ENCODE measurements at places on chromosomes 13 and 19.
A peak's percentile ranks its signal among the peaks of the same experiment; 100 is the strongest.

DNA sequence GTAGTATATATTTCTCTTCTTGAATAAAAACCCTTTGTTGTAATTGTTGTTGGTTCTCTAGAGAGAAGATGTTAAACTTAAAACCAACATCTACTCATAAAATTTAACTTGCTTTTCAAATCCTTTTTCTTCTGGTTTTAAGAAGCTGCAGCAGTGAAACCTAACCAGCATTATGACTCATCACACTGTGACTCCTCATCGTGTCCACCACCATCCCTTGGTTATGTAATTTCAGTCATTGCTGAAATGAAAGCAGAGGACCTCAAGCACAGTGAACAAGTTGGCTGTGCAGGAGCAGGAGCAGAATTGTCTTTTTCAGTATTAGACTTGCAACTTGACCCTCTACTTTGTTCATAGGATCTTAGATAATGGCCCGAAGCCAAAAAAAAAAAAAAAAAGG is 64.9 kb upstream of the HTR2A start:
- no peak for DNase-seq

GRCh38 chr13:81874681-81875661 is 1534.0 kb upstream of the SPRY2 start:
- no peak for DNase-seq

DNA sequence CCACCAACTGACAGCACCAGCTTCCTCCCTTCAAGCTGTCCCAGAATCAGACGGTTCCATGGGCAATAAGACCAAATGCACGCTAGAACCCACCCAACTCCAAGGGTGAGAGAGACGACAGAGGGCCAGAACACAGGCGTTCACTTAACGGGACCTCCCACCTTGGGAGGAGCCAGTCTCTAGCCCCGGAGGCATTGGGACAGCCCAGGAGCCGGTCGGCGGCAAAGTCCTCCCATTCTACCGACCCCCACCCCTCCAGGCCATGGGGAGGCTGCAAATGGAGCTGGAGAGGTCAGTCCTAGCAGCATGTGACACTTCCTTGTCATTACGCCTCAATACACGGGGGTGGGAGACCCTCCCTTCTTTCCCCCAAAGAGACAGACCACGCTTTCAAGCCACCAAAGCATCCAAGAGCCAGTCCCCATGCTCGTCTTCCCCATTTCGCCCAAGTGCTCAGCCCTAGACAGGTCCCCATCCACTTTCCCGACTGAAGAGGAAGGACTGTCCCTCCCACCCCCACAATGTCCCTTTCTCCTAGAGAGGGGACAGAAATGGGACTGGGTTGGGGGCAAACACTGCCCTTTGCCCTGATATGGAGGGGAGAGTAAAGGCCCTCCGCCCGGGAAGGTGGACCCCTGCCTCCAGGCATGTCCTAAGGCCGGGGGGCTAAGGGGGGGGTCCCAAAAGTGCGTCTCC is 964 bp downstream of the KHSRP start:
- peak; percentile 49 for DNase-seq

- DNase-seq = no peak
These were observed 11.6 kb downstream of the XAB2 start for GRCh38 chr19:7617735-7618134.

GRCh38 chr19:33905937-33906577 is 109.4 kb downstream of the KCTD15 start:
- no peak for DNase-seq

- DNase-seq = no peak
These were observed 823 bp downstream of the DOCK6 start for GRCh38 chr19:11261431-11261970.

GRCh38 chr19:35987571-35987896 is 7.5 kb upstream of the SDHAF1 start:
- no peak for DNase-seq

DNA sequence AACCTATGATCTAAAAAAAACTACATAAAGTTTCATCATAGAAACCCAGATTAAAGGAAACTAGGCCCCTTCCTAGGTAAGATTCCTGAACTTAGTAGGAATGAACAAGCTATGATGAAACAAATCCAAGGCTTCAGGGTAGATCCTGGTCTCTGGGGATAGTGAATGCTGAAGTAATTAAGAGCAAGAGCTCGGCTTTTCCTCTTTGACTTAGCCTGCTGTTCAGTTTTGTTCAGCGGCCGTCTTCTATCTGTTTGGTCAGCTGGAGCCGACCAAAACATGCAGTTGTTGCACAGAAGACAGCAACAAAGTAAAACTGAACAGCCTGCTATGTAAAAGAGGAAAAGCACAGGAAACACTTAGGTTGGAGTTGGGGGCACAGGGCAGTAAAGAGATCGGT is 44.1 kb upstream of the RFXAP start:
- no peak for DNase-seq

DNA sequence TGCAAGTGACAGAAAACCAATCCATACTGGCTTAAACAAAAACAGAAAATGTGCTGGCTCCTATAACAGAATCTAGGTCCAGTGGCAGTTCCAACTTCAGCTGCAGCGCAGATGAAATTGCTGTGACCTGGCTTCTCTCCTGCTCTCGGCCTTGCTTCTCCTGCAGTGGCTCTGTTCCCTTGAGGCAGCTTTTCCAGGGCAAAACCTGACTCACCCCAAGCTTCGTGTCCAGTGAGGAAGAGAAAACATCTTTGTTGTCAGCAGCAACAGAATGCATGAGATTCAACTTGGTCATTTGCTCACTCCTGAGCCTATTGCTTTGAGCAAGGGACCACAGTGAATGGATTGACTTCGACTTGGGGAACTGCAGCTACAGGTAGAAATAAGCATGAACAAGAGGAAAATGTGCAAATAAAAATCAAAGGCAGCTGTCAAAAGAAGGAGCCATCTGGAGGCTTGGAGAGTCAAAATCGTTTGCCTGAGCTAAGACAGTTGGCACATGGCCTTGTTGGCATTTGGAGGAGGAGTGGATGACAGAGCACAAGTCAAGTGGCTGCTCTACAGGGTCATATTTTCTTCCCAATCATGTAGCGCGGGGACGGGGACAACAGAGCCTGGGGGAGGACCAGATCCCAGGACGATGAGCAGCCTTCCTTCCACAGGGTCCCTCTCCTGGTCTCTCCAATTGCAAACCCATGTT is 523.4 kb downstream of the FGF9 start:
- DNase-seq = no peak

DNA sequence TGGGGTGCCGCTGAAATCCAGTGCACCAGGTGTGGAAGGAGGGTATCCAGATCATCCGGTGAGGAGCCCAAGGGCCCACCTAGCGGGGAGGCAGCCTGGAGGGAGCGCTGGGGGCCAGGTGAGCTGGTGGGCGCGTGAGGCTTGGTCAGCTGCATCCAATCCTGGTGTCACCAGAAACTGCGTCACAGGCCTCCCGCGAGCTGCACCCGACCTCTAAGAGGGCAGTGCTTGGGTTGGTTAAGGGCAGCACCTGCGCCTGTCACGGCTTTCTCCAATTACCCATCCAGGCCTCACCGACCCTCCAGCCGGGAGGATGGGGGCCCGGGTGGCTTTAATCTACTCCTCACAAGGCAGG is 284 bp downstream of the RNF17 start:
- no peak for DNase-seq

DNA sequence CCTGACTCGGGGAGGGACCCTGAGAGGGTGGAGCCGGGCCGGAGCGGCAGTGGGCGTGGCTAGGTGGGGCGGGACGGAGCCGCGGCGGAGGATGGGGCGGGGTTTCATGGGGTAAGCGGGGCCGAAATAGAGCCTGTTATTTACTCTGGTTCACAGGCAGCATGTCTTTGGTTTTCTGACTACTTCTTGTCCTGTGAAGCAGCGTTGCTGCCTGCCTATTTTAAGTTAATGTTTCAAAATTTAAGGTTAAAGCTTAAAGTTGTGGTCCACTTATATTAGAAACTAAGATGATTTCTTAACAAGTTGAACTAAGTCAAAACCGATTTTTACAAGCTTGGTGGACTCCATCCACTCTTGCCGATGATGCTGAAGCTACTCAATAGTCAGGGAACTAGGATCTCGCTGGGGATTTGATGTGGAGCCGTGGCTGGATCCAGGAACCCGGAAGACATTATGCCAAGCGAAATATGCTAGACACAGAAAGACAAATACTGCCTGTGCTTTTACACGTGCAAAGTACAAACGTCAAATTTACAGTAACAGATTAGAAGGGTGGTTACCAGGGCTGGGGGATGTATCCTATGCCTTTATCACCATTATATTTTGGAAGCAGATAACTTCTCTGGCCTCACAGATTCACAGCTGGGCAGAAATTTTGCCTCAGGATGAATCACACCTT is 433 bp upstream of the ZNF616 start:
- DNase-seq = no peak

DNA sequence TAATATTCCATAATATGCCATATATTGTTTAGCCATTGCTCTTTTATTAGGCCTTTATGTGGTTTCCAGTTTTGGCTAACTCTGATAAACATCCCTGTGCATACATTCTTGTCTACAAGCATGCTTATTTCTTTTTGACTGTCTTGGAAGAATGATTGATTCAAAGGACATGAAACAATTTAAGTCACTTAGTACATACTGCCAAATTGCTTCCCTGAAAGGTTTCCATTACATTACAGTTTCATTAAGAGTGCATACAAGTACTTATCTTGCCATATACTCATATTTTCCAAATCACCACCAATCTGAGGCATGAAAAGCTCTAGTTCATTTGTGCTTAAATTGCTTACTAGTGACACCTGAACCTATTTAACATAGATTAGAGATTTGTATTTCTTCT is 113.9 kb downstream of the OXGR1 start:
- no peak for DNase-seq

DNA sequence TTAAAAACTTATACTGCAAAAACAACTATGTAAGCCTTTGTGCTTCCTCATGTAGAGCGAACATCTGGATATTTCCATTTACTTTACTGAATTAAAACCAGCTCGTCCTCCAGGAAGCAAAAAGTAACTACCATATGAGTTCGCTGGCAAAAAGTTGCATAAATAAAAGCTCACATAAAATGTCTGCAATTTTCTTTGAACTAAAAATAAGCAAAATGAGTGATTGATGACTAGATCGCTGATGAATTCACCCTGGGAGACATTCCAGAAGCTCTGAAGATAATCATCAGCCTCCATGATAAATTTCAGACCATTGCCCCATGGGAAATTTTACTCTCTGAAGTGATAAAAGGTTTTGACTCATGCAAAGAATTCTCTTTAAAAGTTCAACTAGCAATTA is 67.3 kb upstream of the SACS start:
- DNase-seq = no peak

DNA sequence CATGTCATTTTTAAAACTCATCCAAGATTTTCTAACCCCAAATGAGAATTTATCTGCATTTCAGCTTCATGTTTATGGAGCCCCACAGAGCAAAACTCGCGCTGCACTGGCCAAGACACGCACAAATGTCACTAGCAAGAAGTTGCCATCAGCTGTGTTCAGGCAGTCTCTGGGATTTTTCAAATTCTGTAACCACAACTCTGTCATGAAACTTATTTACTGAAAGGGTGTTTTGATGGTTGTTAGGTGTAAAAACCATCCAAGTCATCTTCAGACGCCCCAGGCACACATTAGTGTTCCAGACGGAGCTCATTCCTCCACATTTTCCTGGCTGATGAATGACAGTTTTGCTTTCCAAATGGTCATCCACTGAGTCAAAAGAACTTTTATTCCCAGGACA is 63.4 kb downstream of the SLC7A1 start:
- no peak for DNase-seq

- DNase-seq = no peak
These were observed 66.8 kb downstream of the SOX1 start for GRCh38 chr13:112133499-112134390.

- no peak for DNase-seq
These were observed 133.3 kb downstream of the USP12 start for GRCh38 chr13:27038323-27038722.

- no peak for DNase-seq
These were observed 182.5 kb downstream of the ABCC4 start for GRCh38 chr13:95118541-95119324.

DNA sequence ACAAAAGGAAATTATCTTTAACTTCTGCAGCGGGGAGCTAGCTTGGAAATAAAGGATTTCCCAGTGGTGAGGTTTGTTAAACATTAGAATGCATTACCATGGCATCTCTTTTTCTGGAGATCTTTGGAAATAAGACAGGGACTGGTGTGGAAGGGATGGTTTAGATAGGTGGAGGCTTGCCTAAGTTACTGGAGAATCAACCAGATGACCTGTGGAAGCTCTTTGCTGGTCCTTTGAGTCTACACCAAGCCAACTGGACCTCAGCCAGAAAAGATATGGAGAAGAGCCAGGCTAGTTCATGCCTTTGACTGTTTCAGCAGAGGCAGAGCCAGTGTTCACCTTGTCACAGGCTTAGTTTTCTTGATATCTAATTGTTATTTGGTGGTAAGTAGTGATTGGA is 134.7 kb downstream of the KCNRG start:
- no peak for DNase-seq

DNA sequence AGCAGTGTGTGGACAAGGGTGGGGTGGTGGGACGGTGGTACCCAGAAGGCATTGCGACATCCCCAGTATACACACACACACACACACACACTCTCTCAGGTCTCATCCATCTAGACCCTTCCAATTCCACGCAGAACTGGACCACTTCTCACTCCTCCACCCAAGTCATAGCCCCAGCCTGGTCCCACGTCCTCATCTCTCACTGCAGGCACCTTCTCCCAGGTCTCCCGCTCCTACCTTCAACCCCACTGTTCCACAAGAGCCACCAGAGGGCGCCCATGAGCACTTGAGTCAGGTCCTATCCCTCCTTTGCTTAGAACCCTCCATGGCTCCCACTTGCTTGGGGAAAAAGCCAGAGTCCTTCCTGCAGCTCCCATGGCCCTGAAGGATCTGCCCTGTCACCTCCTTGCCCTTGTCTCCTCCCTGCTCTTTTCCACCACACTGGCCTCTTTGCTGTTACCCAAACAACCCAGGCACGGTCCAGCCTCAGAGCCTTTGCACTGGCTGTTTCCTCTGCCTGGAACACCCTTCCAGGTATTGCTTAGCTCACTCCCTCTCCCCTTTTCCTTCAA is 62.6 kb downstream of the IER2 start:
- peak; percentile 75 for DNase-seq

GRCh38 chr13:25816239-25816638 is 235.6 kb downstream of the SHISA2 start:
- no peak for DNase-seq

- no peak for DNase-seq
These were observed 290.4 kb downstream of the DIAPH3 start for GRCh38 chr13:59873309-59873708.

DNA sequence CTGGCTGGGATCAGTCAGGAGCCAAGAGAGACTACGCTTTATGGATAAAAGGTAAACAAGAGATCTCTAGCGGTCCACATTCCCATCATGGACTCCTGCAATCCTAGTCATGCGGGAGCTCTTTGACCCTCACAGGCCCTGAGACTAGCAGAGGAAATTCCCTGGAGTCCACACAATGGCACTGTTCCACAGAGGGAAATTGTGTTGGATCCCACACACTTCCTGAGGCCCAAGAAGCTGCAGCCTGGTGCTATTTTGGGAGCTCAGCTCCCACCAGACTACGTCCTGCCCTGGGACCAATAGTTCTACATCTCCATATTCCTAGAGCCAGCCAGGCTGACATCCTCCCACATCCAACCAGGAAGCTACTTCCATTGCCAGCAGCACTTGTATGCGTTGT is 2358.4 kb downstream of the PCDH9 start:
- DNase-seq = no peak

All from activated naive CD4-positive, alpha-beta T cell treated with Interleukin-2 at 50 U/mL for 16 hours (primary cell).